Natural killer cell treated with Interleukin-12 subunit alpha and Interleukin-12 subunit beta and Interleukin-15 and Interleukin-18, amount 100 ng/mL, for 72 hours (primary cell): ENCODE measurements at places on chromosomes 4 and X. TPM values are rescaled to one million over a fixed set of nuclear protein-coding genes. Genes with fewer than 3 reads are reported as not detected.
A peak's percentile ranks its signal among the peaks of the same experiment; 100 is the strongest.

GRCh38 chrX:68511255-68511654, 12.4 kb downstream of the YIPF6 start:
- DNase-seq = no peak

GRCh38 chr4:43452948-43453347, 560.4 kb downstream of the GRXCR1 start:
- DNase-seq = no peak

DNA sequence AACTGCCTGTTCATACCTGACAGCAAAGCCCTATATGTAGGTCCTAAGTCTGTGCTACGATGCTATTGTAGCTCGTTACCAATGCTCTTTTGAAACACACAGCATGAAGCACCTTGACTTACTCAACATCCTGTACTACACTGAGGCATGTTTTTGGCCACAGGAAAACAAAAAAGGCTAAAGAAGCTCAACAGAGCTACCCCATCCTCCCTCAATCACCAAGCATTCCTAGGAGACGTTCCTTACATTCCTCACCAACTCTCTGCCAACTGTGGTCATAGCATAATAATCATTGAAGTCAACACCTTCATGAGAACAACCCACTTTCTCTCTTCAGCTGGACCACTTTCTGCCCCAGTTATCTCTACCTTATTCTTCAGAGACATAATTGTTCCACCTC, 73.7 kb upstream of the SLC25A43 start:
- DNase-seq = no peak

- DNase-seq = no peak
Observed at GRCh38 chrX:31376408-31377022, 304.7 kb upstream of the FTHL17 start.

- no peak for DNase-seq
Observed at GRCh38 chrX:13836575-13836974, 19.7 kb upstream of the GPM6B start.

DNA sequence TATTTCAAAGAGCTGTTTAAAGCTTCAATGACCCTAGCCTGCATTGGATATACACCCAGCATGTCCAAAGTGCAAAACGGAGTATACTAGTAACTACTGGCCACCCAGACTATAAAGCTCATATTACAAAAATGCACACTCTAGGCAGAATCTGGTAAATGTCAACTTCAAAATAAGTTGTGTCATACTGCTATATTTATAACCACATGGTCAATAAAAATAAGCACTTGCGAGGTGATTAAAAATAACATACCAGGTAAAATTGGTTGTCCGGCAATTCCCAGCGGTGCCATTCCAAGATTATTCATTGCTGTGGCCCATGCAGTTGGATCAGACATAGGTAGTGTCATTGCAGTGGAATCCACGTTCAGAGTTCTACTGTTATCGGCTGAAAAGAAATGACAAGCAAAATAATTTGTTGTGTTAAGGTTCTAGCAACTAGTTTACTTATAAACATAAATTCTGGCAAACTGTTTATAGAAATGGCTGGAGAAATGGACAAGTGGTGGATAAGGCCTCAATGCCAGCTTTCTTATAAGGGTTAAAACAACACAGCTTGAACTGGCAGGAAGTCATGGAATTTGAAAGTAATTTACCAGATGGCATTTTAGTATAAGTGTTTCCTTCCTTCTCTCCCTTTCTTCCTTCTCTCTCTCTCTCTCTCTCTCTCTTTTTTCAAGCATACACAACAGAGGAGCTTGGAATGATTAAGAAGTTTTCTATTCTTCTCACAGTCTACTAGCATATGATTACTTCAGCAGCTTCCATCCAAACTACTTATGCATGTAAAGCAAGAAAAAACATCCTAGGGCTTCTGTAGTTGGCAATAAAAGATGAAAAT, 199.9 kb downstream of the ENOX2 start:
- DNase-seq = no peak

- DNase-seq = no peak
Observed at GRCh38 chrX:31117266-31117665, 45.4 kb upstream of the FTHL17 start.

DNA sequence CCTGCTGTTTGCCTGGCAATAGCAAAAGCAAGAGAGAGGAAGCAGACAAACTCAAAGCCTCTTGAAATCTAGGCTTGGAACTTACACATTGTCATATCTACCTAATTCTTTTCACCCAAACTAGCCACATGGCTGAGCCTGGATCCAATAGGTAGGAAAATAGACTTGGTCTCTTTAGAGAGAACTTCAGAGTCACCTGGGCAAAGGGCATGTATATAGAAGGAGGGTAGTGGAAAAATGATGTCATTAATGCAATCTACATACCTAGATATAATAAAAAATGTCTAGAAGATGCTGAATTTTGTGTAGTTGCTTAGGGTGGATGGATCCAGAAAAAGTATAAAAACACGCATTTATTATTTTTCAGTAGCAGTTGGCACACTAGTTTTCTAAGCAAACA, 237.0 kb upstream of the GEMIN8 start:
- no peak for DNase-seq

GRCh38 chr4:57168982-57169381, 58.8 kb upstream of the IGFBP7 start:
- no peak for DNase-seq

GRCh38 chr4:37463033-37463856, 218.7 kb downstream of the NWD2 start:
- DNase-seq = no peak

DNA sequence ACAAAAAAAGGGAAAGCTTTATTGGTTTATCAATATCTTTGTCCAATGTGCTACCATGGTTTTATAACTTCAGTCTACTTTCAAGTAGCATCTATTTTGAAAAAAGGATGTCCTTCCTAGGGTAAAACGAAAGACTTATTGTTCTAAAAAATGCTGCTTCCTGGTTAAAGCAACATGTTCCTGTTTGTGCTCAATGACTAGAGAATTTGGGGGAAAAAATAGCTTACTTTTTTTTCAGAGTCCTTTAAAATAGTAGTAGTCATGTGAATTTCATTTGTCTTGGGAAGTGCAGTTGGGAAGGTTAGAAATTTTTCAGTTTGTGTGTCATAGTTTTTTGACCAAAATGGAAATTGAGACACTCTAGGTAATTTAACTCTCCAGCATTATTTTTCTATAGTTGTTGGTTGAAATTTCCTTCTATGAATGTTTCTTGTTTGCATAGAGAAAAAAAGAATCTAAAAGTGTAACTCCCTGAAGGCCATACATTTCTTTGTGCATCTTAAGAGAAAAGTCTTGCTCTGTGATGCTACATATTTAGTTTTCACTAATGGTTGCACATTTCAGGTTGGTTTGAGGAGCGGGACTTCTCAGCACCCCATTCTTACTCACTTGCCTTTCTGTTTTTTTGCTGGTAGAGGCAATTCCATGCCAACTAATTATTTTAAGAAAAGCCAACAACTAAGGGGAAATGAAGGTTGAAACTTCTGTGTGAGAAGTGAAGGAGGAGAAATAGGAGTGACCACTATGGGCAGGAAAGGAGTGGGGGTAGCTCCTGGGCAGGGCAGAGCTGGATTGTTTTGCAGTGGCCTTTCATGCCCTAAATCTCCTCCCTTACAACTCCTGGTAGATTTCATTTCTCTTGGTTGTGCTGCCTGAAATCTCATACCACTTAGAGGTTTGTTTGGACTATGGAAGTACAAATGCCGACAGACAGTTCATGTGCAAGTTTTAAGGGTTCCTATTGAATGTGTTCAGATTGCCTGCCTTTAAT, 76.4 kb downstream of the RAPGEF2 start:
- DNase-seq = no peak

- DNase-seq = peak; percentile 66
Observed at GRCh38 chr4:139555705-139556070, 331 bp downstream of the SETD7 start.

GAGE2A gene
- not detected for total RNA-seq

CFAP99 gene
- not detected for total RNA-seq

AREG gene
- total RNA-seq = 0.38 TPM

PNMA5 gene
- not detected for total RNA-seq

CABS1 gene
- not detected for total RNA-seq

MAGEA8 gene
- not detected for total RNA-seq

MXRA5 gene
- not detected for total RNA-seq

SHOX gene
- not detected for total RNA-seq
